Pons (tissue), 1 donor: ENCODE measurements at places on chromosomes 6 and 20.

- no peak for DNase-seq
These were observed 70.1 kb downstream of the KLHL32 start for GRCh38 chr6:96994660-96995059.

- DNase-seq = no peak
These were observed 115.3 kb upstream of the ESR1 start for GRCh38 chr6:151692216-151692615.

DNA sequence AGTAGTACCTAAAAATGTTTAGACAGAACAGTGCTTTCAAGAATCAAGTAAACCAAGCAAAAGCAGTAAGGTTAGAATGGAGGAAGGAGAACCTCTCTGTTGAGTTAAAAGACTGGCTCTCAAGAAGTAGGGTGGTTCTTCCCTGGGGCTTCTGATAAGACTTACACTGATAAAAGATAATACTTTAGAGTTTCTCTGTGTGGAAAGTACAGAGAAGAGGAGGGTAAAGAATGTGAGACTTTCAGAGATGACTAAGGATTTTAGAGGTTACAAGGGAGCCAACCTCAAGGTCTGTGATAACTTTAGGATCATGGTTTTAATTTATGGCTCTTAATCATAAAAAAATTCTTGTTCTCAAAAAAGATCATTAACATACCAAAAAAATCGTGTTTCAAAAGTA lies 30.9 kb upstream of the ALDH8A1 start:
- no peak for DNase-seq

GRCh38 chr6:169109411-169110220 lies 144.0 kb downstream of the THBS2 start:
- no peak for DNase-seq

DNA sequence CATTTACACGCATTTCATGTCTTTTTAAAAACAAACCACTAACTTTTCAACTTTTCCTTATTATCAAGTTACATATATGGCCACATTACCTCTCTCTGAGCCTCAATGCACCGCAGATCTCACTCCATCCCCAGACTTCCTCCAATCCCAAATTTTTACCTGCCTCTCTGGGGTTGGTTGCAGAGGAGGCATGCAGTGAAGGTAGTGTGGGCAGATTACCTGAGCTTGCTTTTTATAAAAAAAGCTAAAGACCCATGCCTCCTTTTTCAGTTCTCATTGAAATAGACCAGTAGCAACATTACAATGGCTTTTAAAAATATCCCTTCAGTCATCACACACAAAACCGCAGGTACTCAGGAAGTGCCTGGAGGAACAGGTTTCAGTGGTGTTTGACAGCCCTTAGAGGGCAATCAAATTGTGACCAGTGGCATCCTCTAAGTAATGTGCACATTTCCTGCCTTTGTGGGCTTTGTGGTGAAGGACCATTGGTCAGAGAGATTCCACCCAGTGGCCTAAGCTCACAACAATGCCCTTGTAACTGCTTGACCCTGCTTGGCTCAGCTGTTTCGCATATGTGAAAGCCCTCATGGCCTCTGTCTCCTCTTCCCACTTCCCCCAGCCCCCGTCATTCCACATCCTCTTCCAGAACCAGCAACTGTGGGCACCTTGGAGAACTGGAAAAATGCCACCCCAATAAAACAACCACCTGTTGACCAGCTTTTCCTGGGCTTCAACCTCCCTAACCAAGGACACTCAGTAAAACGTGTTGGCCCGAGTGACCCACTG lies 30.2 kb upstream of the IL17A start:
- DNase-seq = no peak

GRCh38 chr20:21719592-21720214 lies 14.2 kb downstream of the PAX1 start:
- DNase-seq = peak; percentile 75

DNA sequence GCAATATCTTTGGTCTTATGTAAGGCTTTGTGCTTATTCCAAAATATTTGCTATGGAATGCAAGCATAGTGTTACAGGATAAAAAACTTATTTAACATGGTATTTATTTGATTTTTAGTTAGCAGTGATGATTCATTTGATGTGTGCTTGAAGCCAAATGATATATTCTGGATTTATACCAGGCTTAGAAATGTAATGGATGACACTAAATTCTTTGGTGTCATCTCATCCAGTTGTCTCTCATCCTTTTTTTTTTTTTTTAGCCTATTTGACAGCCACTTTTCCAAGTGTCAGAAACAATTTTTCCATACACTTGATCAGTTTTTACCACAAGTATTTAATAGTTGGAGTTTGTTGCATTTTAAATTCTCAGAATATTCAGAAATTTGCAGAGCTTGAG lies 515.3 kb downstream of the CDKAL1 start:
- DNase-seq = no peak

DNA sequence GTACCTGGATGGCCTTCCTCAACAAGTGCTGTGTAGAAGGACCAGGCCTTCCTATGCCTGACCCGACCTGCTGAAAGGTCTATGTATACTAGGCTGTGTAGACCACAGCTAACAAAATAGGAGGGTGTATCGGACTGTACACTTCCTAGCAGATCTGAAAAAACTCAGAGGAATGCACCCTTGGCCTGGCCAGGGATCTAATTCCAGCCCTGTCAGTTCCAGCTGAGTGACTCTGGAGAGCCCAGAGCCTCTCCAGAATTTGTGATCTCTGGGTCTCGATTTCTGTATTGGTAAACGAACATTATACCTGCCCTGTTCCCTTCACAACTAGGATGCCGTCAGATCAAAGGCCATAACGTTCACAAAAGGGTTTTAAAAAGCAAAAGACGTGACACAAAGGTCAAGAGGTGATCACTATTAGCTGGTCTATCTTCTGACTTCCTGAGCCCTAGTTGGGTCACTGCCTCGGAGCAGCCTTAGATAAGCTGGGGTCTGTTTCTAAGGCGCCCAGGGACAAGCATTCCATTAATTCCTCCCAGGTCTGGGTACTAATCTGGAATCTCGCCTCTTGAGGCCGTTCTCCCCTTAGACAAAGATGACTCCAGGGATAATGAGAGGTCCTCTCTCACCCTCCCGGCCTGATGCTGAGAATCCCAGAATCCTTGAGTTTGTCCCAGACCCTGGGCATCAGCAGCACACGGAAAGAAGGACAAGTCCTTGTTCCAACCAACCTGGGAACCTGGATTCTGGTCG lies 13.9 kb downstream of the MTCH1 start:
- DNase-seq = no peak

DNA sequence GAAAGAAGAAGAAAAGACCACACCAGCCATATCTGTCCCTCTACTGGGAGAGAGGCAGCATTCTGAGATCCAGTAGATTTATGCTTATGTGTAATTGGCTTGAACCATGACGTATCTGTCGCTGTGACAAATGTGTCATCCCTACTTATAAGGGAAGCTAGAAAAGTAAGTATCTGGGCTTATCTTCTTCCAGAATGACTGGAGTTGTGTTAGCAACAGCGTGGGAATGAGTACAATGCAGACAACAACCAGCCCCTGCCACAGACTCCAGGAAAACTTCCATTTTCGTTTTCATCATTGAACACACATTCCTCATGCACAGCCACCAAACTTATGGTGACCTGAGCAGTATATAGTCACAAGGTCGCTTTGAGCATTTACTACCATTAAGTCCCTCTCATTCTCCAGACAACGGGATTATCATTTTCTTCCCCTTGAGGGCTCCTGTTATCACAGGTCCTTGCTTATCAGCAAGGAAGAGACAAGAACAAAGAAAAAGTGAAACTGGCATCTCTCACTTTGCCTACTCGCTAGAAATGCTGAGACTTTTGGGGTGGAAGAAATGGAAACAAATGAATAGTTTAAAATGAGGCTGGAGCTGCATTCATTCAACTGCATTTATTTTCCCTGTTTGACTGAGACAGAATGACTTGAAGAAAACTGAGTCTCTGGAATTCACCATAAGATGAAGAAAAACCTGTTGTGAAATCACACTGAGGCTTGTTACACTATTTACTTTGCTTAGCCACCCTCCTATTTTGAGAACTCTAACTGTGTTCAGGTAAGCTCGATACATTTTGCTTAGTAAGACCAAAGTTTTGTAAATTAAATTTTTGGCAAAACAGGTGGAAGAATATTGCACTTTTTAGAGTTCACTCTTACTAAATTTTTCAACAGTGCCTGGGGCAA lies 149.3 kb upstream of the FOXQ1 start:
- DNase-seq = no peak
